ENCODE measurements at places on chromosomes 7 and 10.

DNA sequence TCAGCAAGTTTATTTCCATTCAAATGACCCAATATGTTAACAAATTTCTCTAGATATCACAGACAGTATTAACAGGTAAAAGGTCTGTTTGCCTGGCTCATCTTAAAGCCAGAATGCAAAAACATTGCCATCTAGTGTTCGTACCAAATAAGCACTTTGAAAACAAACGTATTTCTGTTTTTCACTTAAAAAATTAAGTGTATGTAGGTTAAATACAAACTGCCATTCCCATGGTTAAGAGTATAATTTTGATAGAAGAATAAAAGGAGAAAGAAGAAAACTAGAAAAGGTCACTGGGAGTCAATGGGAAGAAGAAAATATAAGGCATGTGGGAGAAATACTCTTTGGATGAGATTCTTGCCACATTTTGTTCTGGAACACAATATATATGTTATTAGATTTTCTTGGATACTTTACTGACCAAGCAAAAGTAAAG is 51.0 kb downstream of the ORC5 start:
- no peak for DNase-seq

DNA sequence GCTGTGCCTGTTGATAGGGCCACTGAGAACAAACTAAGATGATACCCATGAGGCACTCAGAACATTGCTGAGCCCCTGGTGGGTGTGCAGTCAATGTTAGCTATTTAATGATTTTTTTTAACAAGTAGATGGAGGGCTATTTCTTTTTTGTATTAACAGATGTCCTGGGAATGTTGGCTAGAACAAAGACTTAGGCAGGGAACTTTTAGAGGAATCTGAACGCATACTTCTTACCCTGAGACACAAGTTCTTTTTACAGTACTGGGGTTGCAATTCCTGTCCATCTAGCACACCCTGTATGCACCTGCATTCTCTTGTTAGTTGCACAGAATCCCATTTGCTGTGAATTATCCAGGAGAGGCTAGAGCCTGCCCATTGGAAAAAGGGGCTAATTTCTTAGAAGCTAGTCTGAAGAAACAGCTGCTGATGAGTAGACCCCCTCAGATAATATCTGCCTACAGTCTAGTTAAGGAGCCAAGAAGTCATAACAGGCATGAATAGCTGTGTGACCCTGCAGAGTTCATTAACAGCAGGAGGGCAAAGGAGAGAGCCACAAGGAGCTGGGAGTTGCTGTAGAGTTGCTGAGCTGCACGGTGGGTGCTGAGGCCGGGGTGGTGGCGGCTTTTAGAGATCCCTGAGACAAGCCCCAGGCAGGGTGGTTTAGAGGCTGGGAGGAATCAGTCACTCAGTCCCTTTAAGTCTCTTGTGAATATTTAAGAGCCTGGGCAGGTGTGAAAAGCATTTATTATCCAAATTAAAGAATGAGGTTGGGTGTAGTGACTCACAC is 103.7 kb upstream of the FZD8 start:
- no peak for DNase-seq

GRCh38 chr7:141072548-141073172 is 1.2 kb upstream of the TMEM178B start:
- peak; percentile 90 for DNase-seq

GRCh38 chr10:75058161-75058560 is 53.3 kb upstream of the SAMD8 start:
- DNase-seq = no peak

DNA sequence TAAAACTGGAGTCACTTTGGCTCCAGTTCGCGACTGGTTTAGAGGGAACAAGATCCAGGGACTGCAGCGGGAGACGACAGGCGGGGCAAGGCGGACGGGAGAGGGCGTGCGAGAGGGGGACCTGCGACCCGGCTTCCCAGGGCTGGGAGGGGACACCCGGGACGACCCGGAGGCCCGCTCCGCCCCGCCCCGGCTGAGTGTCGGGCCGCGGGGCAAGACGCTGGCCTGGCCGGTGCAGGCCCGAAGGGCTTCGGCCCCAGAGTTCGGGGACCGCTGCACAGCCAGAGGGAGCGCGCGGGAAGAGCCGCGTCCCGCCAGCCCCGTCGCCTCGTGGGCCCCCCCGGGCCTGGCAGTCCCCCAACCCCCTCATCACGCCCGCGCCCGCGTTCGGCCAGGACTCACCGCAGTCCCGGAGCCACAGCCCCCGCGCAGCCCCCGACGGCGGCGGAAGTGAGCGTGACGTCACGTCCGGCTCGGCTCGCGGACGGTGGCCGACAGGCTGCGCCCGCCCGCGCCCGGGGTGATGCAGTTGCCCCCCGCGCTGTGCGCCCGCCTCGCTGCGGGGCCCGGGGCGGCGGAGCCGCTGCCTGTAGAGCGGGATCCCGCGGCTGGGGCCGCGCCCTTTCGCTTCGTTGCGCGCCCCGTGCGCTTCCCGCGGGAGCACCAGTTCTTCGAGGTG is at the start of the genes TUBGCP2 and ZNF511:
Gene TUBGCP2, minus strand, starts transcription at position 452 of the 679 bp plus-strand sequence. CDS start 5,931 bp downstream, outside the sequence.
Gene ZNF511, plus strand, starts transcription at position 494 of the 679 bp plus-strand sequence. Its CDS starts 30 bp downstream, at position 524.
- peak; percentile 97 for DNase-seq

- no peak for DNase-seq
Measured at GRCh38 chr7:74173491-74173865, 678 bp upstream of the EIF4H start.

- no peak for DNase-seq
Measured at GRCh38 chr7:74324531-74325209, 35.5 kb downstream of the CLIP2 start.

GRCh38 chr7:140544388-140544826 is 65.1 kb upstream of the MKRN1 start:
- no peak for DNase-seq

GRCh38 chr7:27925573-27926201 is 185.7 kb downstream of the TAX1BP1 start:
- DNase-seq = no peak

- no peak for DNase-seq
Measured at GRCh38 chr10:129716211-129716681, 247.8 kb downstream of the EBF3 start.

DNA sequence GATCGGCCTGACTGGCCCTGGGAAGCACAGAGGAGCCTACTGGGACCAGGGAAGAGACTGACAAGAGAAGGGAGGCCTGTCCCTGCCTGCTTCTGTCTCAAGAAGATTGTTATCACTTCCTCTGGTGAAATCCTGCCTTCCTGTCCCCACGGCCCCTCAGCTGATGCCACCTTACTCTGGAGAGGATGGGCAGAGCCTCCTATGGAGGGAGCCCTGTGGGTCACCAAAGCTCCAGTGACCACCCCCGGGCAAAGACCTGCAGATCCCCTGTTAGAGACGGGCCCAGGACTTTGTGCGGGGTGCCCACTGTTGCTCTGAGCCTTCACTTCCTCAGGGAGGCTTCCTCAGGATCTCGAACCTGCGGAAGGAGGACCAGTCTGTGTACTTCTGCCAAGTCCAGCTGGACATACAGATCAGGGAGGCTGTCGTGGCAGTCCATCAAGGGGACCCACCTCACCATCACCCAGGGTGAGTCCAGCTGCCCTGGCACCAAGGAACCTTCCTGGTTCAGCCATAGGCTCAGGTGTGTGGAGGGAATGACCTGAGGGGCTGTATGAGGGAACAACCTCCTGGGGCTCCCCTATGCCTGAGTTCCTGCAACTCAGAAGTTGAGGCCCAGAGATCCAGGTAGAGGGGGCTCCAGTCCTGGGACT is 1.4 kb upstream of the PILRB start:
- DNase-seq = no peak

- no peak for DNase-seq
Measured at GRCh38 chr10:106519376-106520030, 645.0 kb downstream of the SORCS1 start.

- no peak for DNase-seq
Measured at GRCh38 chr7:41006306-41006995, 696.4 kb downstream of the INHBA start.

DNA sequence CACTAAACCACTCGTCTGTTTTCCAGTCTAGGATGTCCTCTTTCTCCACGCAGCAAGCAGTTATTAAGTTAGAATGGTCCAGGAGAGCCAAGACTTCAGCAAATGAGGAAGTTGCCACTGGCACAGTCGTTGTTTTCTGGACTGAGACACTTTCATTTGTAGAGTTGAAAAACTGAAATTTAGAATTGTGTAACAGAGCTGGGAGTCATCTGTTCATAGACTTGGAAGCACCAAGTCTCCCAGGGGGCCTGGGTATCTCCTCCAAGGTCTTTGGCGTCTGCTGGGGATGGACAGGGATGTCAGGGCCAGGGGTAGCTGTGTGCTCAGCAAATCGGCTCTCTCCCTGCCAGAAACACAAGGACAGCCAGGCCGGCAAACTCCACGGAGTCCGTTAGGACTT is 208.4 kb downstream of the FANK1 start:
- no peak for DNase-seq

- no peak for DNase-seq
Measured at GRCh38 chr10:119306514-119306951, 99.2 kb downstream of the GRK5 start.

GRCh38 chr10:99809931-99810615 is 27.6 kb downstream of the ABCC2 start:
- DNase-seq = no peak

GRCh38 chr7:138299066-138299465 is 161.0 kb upstream of the TRIM24 start:
- no peak for DNase-seq

GRCh38 chr7:29893351-29893965 is 87.2 kb downstream of the WIPF3 start:
- no peak for DNase-seq

GRCh38 chr10:89759531-89759930 is 58.1 kb downstream of the KIF20B start:
- no peak for DNase-seq

- DNase-seq = no peak
Measured at GRCh38 chr10:63548860-63549259, 27.7 kb downstream of the REEP3 start.

- DNase-seq = no peak
Measured at GRCh38 chr10:120883071-120883470, 31.9 kb downstream of the WDR11 start.

- DNase-seq = no peak
Measured at GRCh38 chr7:75555736-75556135, 63.6 kb downstream of the SPDYE5 start.

GRCh38 chr7:77866786-77867536 is 68.4 kb downstream of the PHTF2 start:
- no peak for DNase-seq

DNA sequence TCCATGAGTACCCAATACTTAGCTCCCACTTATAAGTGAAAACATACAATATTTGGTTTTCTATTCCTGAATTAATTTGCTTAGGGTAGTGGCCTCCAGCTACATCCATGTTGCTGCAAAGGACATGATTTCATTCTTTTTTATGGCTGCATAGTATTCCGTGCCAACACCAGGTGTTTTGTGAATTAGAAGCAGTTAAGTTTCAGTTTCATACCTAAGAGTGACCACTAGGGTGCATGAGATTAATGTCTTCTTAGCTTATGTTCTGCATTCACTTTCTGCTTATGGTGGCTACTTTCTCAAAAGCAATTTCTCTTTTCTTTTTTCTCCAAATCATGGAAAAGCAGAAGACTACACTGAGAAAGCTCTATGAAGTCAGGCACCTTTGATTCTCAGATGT is 65.1 kb upstream of the VSTM2A start:
- DNase-seq = no peak

GRCh38 chr10:31883397-31883796 is 45.2 kb downstream of the ARHGAP12 start:
- no peak for DNase-seq

- no peak for DNase-seq
Measured at GRCh38 chr10:72263613-72264241, 10.0 kb upstream of the DDIT4 start.

- no peak for DNase-seq
Measured at GRCh38 chr7:137853053-137853452, 6.3 kb upstream of the DGKI start.

GRCh38 chr7:20249920-20250319 is 32.7 kb upstream of the MACC1 start:
- DNase-seq = no peak

GRCh38 chr10:56319386-56319785 is 41.7 kb downstream of the ZWINT start:
- no peak for DNase-seq

- no peak for DNase-seq
Measured at GRCh38 chr10:124688386-124688785, 55.8 kb downstream of the FAM53B start.

DNA sequence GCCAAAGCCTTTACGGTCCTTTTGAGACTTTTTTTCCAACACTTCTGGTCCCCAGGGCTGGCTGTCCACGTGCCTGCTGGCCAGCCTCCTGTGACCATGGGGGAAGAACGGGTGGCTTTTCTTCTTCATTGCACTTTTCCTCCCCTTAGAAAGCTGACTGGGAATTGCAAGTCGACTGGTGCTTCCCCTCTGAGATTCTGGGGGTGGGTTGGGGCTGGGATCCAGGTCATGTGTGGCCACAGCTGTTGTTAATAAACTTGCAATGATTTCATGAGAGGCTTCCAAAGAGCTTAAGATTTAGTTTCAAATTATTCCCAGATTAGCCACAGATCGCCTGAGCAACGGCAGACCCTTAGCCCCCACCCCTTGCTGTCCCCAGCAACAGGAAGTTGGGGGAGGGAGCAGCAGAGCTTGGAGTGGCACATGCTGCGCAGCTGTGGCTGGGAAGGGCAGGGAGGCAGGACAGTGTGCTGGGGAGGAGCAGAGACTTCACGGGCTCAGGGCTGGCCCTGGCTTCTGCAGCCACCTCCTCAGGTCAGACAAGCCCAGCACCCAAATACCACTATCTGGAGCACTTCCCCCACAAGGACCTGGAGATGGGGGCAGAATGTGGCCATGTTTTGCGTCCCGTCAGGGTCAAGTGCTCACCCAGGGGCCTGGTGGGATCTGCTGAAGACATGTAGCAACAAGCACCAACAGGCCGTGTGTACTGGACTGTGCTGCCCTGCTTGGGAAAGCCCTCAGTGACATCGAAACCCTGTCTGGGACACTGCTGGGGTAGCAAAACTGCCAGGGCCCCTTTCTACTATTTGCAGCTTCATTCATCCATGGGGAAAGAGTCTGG is 147.1 kb downstream of the RNF216 start:
- DNase-seq = peak; percentile 89

- DNase-seq = no peak
Measured at GRCh38 chr7:157866336-157866924, 529.6 kb downstream of the DNAJB6 start.

DNA sequence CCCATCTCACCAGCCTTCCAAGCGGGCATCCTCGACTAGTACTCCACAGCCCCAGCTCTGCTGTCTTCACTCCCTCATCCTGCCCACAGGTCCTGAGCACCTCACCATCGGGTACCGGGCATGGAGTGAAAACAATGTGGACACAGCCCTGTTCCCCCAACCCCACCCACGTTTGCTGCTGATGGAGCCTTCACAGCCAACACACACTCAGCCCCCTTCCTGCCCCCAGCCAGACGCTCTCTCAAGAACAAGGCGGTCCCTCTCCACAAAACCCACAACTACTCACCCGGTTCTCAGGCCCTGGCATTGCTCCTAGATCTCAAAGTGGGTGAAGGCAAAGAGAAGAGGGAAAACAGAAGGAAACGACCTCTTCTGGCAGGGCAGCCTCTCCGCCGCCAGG is 56.1 kb downstream of the SLIT1 start:
- DNase-seq = peak; percentile 69
